ENCODE measurements at places on chromosomes 6 and 20. TPM values are rescaled to one million over a fixed set of nuclear protein-coding genes. Genes with fewer than 3 reads are reported as not detected.

DNA sequence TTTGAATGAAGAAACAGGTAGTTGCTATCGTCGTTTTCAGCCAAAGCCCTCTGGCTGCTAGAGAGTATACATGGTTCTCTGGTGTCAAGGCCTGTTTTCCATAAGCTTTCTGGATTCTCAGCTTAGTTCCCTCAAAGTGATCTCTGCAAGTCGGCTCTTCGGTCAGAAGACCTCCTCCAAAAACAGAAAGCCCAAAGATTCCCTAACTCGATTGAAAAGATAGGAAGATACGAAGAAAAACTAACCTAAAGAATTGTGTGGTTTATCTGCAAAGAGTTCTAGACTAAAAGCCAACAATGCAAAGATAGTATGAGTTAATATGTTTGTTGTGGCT lies 545 bp upstream of the ASCC3 start:
- DNase-seq: peak; percentile 41
- peak overlapping the region; percentile 94 for H3K4me3 ChIP-seq
- H3K27me3 ChIP-seq: no peaks in the 10 kb centered on the region
- H3K27ac ChIP-seq: peak overlapping the region; percentile 96

THBD gene
- 5.1 TPM for total RNA-seq

- no peak overlapping the region for H3K4me3 ChIP-seq
- no peaks in the 10 kb centered on the region for H3K4me1 ChIP-seq
- H3K36me3 ChIP-seq: no peaks in the 10 kb centered on the region
- H3K27ac ChIP-seq: no peak overlapping the region
- DNase-seq: no peak
Observed at GRCh38 chr20:8664778-8665177, 404.1 kb upstream of the PLCB4 start.

GRCh38 chr6:52015953-52016352 lies 71.5 kb downstream of the PKHD1 start:
- H3K4me3 ChIP-seq: no peak overlapping the region
- H3K27ac ChIP-seq: no peak overlapping the region
- H3K27me3 ChIP-seq: no peaks in the 10 kb centered on the region

DNA sequence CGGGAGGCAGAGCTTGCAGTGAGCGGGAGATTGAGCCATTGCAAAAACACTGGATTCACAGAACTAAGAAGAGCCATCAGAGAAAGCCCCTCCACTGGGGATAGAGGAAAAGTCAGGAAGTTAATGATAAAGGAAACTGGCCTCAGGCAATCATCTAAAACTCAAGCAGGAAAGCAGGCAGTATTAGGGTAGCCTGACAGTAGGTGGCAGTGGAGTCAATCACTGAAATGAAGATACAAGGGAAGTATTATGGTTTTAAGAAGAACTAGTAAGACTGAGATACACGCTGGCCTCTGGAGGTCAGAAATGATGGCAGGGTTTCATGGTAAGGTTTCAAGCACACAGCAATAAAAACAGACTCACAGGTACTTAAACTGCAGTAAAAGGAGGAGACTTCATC lies 578.3 kb downstream of the HACE1 start:
- H3K27ac ChIP-seq: no peak overlapping the region
- no peaks in the 10 kb centered on the region for H3K36me3 ChIP-seq
- no peak for DNase-seq
- no peaks in the 10 kb centered on the region for H3K4me1 ChIP-seq
- no peaks in the 10 kb centered on the region for H3K27me3 ChIP-seq
- no peak overlapping the region for H3K4me3 ChIP-seq

GRCh38 chr20:25012616-25013189 lies 20.2 kb upstream of the APMAP start:
- peaks cover 73% of the 10 kb centered on the region for H3K36me3 ChIP-seq
- no peak for DNase-seq
- H3K4me1 ChIP-seq: no peaks in the 10 kb centered on the region
- H3K27ac ChIP-seq: no peak overlapping the region
- no peak overlapping the region for H3K4me3 ChIP-seq
- no peaks in the 10 kb centered on the region for H3K27me3 ChIP-seq

- peaks cover 2% of the 10 kb centered on the region for H3K36me3 ChIP-seq
- peak overlapping the region; percentile 77 for H3K4me3 ChIP-seq
- peaks cover 7% of the 10 kb centered on the region for H3K4me1 ChIP-seq
- peak overlapping the region; percentile 97 for H3K27ac ChIP-seq
Observed at GRCh38 chr6:73451223-73452106, 632 bp downstream of the CGAS start.

GRCh38 chr6:135183002-135183531 lies 2.0 kb downstream of the MYB start:
- DNase-seq: no peak
- peaks cover 22% of the 10 kb centered on the region for H3K4me1 ChIP-seq
- H3K27me3 ChIP-seq: peaks cover 39% of the 10 kb centered on the region
- H3K27ac ChIP-seq: no peak overlapping the region
- peak overlapping the region; percentile 46 for H3K4me3 ChIP-seq
- no peaks in the 10 kb centered on the region for H3K36me3 ChIP-seq

HLA-DOB gene
- 0.09 TPM for total RNA-seq

DNA sequence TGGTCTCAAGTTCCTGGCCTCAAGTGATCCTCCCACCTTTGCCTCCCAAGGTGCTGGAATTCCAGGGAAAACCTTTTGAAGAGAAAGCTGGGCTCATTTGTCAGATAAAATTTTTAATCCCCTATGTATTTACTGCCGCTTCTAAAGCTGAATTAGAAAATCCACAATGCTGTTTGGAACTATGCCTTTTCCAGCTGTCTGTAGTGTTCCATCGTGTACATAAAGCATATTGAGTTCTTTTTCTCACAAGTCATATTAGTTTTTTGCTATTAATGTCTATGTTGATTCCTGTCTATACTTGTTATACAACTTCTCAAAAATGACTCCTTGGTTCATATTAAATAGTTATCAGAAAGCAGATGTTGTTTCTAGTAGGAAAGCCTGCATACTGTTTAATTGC lies 47.1 kb downstream of the PEX7 start:
- no peak overlapping the region for H3K27ac ChIP-seq
- H3K27me3 ChIP-seq: no peaks in the 10 kb centered on the region
- H3K4me1 ChIP-seq: no peaks in the 10 kb centered on the region
- H3K4me3 ChIP-seq: no peak overlapping the region
- peaks cover 2% of the 10 kb centered on the region for H3K36me3 ChIP-seq
- no peak for DNase-seq

PTCRA gene
- total RNA-seq: not detected

DNA sequence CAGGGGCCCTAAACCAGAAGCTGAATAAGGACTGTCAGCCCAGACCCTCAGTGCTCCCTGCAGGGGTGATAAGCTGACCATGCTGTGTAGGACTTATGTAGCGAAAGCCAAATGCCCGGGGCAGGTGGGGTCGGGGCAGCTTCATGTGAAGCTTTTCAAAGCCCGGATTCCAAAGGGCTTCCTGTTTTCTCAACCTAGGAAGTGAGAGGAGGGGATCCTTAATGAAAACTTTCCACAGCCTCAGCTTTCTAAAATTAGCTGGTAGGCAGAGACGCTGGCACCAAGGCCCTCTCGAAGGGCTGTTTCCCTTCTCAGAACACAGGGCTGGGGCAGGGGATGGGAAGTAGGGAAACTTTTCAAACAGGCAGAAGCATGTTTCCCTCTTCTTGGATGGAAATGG lies 148.9 kb downstream of the NFATC2 start:
- no peak overlapping the region for H3K27ac ChIP-seq
- peak; percentile 73 for DNase-seq
- H3K36me3 ChIP-seq: peaks cover 11% of the 10 kb centered on the region

GRCh38 chr6:38483526-38483925 lies 156.2 kb downstream of the BTBD9 start:
- peaks cover 7% of the 10 kb centered on the region for H3K4me1 ChIP-seq
- no peak overlapping the region for H3K27ac ChIP-seq
- H3K36me3 ChIP-seq: no peaks in the 10 kb centered on the region
- peak; percentile 64 for DNase-seq
- no peak overlapping the region for H3K4me3 ChIP-seq
- H3K27me3 ChIP-seq: no peaks in the 10 kb centered on the region

DNA sequence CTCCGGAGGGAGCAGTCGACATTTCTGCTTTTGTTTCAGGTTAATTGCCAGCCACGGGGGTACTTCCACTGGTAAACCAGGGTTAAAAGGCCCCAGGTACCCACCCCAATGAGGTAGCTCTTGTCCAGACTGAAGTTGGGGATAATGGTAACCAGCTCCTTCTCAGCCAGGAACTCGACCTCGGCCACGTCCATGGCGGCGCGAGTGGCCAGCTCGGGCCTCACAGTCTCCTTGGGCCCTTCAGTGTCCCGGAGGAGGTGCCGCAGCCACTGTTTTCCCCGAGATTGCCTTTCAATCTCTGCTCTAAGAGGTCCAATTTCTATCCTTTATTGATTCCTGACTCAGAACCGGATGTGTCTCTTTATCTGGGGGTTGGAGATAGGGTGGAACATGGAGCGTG lies 13.7 kb downstream of the ARHGAP40 start:
- no peaks in the 10 kb centered on the region for H3K36me3 ChIP-seq
- DNase-seq: no peak
- peaks cover 24% of the 10 kb centered on the region for H3K27me3 ChIP-seq
- H3K4me1 ChIP-seq: no peaks in the 10 kb centered on the region
- no peak overlapping the region for H3K4me3 ChIP-seq

NINL gene
- total RNA-seq: 10.5 TPM

- no peaks in the 10 kb centered on the region for H3K27me3 ChIP-seq
- H3K27ac ChIP-seq: no peak overlapping the region
- H3K36me3 ChIP-seq: no peaks in the 10 kb centered on the region
- no peak overlapping the region for H3K4me3 ChIP-seq
Observed at GRCh38 chr20:40319056-40319455, 370.0 kb downstream of the MAFB start.

PNPLA1 gene
- total RNA-seq: not detected

DNA sequence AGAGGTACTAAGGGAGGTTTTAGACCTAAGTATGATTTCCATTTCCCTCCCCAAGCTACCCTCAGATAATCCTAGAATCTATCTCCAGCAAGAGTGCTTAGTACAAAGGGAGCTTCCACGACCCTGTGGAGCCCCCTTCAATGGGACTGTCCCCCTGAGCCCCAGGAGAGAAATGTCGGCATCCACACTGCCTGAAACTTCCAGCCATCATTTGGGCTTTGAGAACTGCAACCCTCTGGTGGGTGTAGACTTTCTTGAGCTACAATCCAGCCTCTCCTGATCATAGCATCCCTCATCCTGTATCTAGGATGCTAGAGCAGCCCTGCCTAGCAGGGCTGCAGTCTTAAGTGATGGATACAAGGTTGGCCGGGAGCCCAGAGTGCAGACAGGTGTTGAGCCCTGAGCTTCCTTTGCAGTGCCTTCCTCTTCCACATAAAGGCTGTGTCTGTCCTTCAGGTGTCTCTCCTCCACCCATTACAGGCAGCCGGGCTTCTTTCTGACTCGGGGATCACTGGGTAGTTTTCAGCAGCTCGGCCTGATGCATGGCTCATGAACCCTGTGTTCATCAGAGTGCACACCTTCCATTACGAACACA lies 424.5 kb downstream of the PREX1 start:
- H3K36me3 ChIP-seq: no peaks in the 10 kb centered on the region
- no peak for DNase-seq
- H3K27me3 ChIP-seq: peaks cover 17% of the 10 kb centered on the region
- H3K4me3 ChIP-seq: no peak overlapping the region

DNA sequence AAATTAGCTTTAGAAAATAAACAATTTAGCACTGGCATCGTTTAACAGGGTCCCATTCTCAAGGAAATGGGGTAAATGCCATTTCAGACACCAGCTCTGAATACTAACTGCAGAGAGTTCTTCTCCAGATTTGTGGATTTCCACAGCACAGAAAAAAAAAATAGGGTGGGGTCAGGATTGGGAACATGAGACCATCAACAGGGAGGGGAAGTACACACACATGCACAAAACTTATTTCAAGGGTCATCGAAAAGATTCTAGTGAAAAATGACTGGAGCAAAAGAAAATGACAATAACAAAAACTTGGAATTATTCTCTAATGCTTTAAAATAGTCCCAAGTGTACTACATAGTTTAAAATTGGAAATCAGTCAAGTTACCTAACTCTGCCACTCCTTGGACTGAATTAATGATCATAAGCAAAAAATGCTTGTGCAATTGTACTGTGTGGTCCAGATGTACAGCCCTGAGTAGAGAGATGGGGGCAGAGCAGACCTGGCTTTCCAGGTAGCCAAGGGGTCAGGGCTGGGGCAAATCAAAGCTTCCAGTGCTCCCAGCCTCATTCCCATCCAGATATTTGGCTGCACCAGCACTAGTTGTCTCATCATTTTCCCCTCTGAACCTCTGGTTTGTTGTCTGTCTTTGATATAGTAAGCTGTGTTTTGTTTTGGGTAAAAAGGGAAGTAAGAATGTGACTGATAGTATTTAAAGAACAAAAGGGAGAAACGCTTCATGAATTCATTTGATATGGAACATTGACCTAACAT lies 152.4 kb downstream of the SOBP start:
- no peaks in the 10 kb centered on the region for H3K27me3 ChIP-seq
- peaks cover 11% of the 10 kb centered on the region for H3K36me3 ChIP-seq
- H3K4me3 ChIP-seq: no peak overlapping the region

DNA sequence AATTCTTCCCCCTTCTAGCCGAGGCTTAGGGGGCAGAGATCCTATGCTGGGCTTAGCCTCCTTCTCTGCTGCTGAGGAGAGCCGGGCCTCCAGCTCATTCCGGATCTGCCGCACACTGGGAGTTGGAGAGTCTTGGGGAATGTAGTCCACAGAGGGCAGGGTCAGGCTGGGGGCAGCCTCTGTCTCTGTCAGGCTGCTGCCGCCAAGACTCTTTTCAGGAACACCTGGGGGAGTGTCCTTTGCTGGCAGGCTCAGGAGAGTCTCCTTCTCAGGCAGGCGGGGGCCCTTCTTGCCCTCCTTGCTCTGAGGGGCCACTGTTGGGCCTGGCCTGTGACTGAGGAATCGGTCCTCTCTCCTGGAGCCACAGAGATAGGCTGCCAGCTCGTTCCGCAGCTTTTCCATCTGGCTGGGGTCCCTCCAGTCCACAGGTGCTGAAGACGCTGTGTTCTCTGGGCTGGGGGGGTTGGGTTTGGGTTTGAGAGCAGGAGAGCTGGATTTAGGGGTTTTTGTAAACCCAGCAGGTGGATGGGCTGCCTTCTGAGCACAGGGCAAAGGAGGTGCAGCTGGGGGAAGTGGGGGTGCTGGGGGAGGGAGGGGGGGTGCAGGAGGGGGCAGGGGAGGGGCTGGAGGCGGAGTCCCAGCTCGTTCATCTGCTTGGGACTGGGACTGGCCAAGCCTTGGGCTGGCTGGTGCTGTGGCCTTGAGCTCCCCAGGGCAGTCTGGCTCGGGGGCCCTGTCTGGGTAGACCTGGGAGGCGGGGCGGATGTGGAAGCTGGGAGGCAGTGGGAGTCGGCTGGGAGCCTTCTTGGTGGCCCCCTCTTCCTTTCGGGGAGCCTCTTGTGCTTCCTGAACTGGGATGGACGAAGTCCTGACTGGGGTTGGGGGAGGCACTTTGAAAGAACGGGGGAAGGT lies 36.1 kb downstream of the C6orf132 start:
- H3K36me3 ChIP-seq: no peaks in the 10 kb centered on the region
- no peak overlapping the region for H3K4me3 ChIP-seq
- DNase-seq: no peak
- no peak overlapping the region for H3K27ac ChIP-seq
- peaks cover 23% of the 10 kb centered on the region for H3K27me3 ChIP-seq

DNA sequence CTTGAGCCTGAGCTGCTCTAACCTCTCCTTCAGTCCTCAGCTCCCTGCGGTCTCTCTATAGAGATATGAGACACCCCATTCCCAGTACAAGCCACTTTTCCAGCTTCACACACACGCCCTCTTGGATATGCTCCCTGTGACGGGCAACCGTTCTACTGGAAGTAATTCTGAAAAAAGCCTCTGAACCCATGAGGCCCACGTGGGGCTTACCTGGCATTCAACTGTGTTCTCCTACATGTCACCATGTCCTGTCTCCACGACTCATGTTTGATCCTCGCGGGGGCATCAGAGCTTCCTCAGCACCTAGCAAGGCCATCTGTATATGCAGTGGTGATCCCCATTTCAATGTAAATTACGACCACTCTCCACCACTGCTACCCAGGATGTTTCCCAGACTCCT lies 69.2 kb upstream of the DUSP22 start:
- H3K36me3 ChIP-seq: no peaks in the 10 kb centered on the region
- no peak overlapping the region for H3K27ac ChIP-seq
- no peaks in the 10 kb centered on the region for H3K4me1 ChIP-seq

CTCFL gene
- total RNA-seq: 0.04 TPM

TMEM30A gene
- 45.2 TPM for total RNA-seq
